Breast epithelium (tissue), 4 donors: ENCODE measurements at places on chromosomes 7 and 10. TPM values are rescaled to one million over a fixed set of nuclear protein-coding genes. Genes with fewer than 3 reads are reported as not detected.

SLC29A3 gene
- total RNA-seq, result 6.2 TPM

GRB10 gene
- 71.1 TPM for total RNA-seq

GNG11 gene
- total RNA-seq, result 40.0 TPM

KCNMA1 gene
- 13.6 TPM for total RNA-seq

TMEM178B gene
- 0.33 TPM for total RNA-seq

CALY gene
- not detected for total RNA-seq

CLRN3 gene
- total RNA-seq, result not detected

CYP2C8 gene
- 0.73 TPM for total RNA-seq

SEMA3D gene
- 7.5 TPM for total RNA-seq

SPAM1 gene
- total RNA-seq, result not detected

ASAH2B gene
- 2.6 TPM for total RNA-seq

FZD8 gene
- 2.9 TPM for total RNA-seq

ANKRD1 gene
- not detected for total RNA-seq

FKBP9 gene
- 236 TPM for total RNA-seq
